ENCODE measurements at places on chromosomes 2 and 18.

GRCh38 chr2:234512884-234513669, 16.2 kb upstream of the ARL4C start:
- DNase-seq: no peak

DNA sequence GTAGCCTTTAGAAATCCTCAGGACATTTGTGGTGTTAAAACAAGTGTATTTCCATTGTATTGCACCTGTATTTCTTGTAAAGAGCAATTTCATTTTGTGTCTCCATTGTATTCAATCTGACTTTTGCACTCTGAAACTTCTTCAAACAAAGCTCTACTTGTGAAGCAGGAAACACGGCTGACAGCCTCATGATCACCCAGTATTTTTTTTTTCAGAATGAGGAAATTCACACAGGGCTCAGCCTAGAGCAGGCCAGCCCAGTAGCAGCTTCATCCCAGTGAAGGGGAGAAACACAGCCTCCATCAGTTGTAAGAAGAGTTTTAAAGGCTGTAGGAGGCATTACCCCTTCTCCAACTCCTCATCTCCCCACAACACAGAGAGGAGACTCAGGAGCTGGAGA, 175.9 kb upstream of the KLHL29 start:
- no peak for DNase-seq

DNA sequence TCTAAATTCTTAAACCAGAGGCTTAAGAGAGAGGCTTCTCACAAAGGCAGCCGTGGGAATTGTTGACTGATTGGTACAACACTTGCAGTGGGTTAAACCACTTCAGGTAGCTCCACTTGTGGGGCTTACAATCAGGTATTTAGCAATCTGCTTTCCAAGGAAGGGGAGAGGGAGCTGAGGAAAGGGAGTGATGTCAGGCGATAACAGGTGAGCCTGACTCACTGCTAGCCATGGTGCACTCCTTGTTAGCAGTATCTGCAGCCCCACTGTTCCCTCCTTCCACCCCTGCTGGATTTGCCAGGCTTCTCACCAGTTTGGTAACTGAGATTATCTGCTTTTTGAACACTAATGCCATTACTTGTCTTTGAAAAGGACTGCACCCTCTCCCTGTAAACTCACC, 1056.7 kb upstream of the FANCL start:
- DNase-seq: no peak

GRCh38 chr2:51165534-51166260, 133.8 kb upstream of the NRXN1 start:
- DNase-seq: no peak

DNA sequence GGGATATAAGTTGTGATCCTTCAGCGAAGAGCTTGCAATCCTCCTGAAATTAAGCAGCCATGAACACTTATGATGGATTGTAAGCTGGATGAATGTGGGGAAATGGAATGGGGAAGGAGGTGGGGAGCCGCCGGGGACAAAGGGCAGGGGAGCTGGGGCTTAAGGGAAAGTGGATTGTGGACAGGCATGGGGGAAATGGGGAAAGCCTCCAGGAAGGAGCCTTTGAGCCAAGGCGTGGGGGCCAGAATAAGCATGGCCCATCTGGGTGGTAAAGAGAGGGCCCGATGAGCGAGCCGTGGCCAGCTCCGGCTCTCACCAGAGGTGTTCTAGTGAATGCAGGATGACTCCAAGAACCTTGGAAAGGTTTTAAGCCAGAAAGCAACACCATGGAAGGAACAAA, 124.0 kb downstream of the SMAD7 start:
- DNase-seq: no peak

DNA sequence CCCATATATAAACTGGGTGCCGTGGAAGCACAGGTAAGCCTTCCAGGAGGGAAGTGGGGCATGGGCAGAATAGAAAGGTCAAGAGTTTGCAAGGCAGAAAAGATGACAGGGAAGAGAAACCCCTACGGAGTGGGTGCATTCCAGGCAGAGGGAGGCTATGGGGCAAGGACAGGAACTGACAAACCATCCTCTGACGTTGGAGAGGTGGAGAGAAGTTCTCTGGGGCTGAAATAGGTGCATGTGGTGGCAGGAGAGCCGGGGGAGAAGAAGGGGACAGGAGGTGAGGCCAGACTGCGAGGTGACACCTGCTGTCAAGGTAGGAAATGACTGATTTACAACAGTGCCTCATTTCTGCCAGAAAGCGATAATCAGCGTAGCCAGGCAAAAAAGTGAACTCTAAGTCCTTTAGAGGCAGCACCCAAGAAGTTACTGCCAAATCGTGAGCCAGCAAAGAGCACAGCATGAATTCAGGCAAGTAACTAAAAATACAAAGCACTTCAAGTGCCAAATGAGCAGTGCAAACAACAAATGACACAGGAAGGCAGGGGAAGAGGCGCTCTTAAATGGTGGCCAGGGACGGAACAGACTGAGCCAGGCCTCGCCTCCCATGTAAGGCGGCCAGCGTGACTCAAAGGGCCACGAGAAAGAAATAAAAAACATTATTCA, 113.3 kb upstream of the ACVR1C start:
- DNase-seq: no peak

DNA sequence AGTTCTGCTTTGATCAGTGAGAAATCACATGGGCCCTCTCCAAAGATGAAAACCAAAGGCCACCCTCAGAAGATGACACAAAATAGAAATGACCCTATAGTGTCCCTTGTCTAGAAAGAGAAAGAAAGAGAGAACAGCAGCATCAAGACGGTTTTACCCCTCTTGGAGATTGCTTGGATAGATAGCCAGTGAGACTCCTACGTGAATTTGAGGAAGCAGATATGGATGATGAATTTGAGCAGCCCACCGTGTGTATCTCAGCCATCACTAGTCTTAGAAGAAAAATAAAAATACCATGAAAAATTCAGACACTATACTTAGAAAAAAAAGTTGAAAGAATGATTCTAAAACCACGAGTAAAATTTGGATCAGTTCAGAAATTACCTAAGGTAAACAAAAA, 329.1 kb upstream of the CNTNAP5 start:
- no peak for DNase-seq

GRCh38 chr2:119049968-119050704, 108.1 kb downstream of the MARCO start:
- DNase-seq: peak; percentile 36

DNA sequence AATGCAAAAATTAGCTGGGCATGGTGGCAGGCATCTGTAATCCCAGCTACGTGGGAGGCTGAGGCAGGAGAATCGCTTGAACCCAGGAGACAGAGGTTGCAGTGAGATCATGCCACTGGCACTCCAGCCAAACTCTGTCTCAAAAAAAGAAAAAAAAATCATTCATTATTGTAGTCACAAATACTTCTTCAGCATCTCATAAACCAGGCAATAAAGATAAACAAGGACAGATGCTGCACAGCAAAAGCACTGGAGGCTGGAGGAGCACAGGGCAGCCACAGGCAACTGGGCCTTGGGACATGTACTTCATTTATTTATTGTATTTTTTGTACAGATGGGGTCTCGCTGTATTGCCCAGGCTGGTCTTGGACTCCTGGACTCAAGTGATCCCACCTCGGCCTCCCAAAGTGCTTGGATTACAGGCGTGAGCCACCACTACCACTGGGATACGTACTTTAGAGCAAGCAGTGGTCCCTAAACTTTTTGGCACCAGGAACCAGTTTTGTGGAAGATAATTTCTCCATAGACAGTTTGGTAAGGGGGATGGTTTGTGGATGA, 16.8 kb upstream of the MAT2A start:
- no peak for DNase-seq

GRCh38 chr2:46010223-46010924, 286.8 kb upstream of the EPAS1 start:
- no peak for DNase-seq

DNA sequence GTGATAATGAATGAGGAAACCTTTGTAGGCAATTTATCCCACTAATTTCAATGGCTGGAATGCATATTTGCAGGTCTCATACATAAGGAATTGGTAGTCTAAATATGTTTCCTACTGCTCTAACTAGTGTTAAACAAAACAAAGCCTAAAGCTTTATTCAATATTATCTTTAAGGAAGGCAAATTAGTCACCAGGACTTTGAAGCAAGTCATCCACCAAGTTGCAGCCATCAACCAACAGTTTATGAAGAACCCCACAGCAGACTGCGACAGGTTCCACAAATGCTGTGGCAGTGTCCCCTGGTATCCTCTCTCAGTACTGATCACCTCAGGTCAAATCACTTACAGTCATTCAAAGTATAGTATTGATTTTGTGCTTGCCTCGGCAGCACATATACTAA, 181.5 kb upstream of the ZFP36L2 start:
- no peak for DNase-seq

DNA sequence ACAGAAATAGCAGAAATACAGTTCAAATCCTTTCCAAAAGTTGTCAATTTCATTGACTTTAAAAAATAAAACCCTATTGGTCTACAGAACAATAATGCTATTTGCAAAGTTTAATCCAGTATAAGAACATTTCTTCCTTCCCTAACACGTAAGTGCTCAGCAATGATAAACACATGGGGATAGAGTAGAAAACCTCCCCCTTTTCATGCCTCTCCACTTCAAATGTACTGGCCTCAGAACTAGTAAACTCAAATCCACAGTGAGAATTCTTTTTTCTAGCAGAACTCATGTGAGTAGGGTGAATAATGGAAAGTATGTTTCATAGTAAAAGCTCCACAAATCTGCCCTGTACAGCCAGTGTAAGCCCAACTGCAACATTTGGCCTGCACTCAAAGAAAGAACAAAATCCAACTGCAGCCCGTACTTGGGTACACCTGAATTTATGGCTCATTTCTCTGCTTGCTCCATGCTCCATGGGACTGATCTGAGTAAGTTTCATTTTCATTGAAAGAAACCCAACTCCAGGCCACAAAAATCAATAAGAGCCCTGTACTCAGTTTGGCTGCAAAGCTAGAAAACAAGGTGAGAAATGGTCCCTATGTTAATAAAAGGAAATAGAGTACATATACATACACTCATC, 115.0 kb upstream of the RMDN2 start:
- no peak for DNase-seq

DNA sequence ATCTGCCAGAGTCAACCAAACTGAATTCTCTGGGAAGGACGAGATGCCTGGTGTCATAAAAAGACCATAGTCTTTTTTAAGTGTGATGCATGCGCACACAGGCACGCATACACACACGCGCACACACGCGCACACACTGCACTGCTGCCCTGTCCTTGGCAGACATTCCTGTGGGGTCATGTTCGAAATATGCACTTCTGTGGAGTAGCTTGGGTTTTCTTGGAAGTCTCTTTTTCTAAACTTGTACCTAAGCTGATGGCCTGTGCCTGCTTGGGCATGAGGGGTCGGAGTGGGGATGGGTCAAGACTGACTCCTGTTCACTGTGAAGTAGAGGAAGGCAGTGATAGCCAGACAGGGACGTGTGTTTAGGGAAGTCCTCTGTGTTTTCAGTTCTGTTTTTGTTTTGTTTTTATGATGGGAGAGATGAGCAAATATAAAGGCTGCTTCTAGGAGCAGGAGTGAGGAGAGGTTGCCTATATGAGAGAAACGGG, 4.0 kb upstream of the RMC1 start:
- no peak for DNase-seq

GRCh38 chr2:144285324-144285723, 234.6 kb downstream of the ZEB2 start:
- no peak for DNase-seq

DNA sequence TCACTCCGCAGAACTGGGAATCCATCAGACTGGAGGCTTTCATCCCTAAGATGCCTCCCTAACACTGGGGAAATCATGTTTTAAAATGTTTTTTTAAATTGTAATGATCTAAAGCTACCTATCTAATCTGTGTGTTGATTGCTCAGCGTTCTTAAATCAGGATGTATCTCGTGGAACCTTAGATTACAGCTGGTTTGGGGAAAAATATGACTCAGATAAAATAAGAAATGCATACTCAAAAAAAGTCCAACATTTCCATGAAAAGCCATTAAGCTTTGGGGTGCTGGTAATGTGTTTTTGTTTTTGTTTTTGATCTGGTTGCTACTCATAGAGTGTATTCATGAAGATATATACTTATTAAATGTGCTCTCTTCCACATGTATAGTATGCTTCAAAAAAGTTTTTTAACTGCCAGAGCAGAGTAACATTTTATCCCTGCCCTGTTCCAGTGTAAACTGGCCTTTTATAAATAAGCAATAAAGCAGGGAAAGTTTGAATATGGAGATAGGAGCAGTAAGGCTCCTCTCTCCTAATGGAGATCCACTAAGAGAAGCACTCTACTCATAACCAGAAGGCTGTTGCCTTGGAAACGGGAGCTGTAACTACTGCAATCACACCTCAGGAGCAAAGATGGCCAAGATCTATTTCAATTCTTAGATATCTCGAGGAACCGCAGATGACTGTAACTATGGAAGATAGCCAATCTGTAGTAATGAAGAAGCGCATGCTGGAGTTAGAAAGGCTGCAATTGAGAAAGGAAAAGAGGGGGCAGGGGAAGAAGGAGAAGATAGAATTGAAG, 41.6 kb downstream of the ANKRD44 start:
- no peak for DNase-seq

DNA sequence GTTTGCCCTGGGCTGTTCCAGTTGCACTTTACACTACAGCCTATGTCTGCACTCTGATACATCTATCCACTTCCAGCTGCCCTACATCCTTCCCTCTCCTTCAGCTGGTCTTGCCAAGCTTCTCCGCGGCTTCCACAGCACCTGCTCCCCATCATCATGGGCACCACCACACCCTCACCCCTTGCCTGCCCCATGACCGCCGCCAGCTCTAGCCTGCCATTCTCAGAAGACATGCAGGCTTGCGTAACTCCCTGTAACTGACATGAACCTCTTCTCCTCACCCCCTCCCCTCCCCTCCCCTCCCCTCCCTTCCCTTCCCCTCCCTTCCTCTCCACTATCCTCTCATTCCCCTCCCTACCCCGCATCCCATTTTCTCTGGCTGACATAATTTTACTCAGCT, 46.0 kb downstream of the PAX8 start:
- DNase-seq: no peak

DNA sequence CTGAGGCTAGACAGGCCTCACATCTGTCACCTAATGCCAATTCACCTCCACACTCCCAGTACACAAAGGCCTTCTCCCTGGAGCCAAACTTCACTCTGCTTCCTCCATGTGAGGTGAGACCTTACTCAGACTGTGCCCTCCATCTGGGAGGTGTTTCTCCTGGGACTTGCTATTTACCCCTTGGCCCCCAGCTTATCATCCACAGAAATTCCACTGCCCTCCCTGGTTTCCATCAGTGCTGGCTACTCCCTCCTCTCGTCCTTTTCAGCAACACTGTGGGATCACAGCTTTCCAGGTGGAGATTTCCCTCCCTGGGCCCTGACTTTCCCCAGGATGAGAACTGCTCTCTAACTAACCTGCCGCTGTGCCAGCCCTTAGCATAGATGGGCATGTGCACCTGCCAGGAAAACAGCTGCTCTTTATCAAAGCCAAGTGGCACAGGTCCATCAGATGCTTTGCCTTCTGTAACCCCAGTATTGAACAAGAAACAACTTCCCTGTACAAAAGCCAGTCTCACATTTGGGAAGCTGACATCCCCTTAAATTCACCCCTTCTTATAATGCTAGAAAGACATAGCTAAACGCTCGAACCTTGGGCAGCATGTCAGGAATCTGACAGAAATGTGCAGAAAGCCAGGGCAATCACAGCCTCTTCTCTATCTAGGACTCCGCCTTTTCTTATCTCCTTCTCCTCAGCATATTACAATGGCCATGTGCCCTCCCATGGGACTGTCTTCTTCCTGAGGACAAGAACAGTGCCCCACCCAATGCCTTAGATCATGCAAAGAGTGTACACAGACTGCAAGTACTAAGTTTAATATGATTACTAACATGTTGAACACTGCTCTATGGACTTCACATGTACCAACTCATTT, 535.5 kb upstream of the ID2 start:
- DNase-seq: no peak

- no peak for DNase-seq
These were observed 163.2 kb upstream of the MYO3B start for GRCh38 chr2:170014769-170015168.

All from right kidney (tissue), 9 donors.